ENCODE measurements at places on chromosomes 3 and 15.

DNA sequence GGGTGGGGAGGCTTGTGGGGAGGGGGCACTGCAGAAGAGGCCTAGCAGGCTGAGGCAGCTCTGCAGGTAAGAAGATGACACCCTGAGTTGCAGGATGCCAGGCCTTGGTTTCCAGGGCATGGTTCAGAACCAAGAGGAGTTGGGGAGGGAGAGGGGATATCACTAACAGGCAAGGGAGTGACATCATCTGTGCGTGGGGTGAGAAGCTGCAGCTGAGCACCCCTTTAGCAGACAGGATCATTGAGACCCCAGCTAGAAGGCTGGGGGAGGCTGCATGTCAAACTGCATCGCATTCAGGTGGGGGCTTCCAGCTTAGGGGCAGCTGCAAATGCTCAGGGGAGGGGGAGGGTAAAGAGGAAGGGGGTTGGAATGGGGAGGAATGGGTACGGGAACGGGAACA lies 23.0 kb downstream of the CACNA2D2 start:
- DNase-seq = no peak

DNA sequence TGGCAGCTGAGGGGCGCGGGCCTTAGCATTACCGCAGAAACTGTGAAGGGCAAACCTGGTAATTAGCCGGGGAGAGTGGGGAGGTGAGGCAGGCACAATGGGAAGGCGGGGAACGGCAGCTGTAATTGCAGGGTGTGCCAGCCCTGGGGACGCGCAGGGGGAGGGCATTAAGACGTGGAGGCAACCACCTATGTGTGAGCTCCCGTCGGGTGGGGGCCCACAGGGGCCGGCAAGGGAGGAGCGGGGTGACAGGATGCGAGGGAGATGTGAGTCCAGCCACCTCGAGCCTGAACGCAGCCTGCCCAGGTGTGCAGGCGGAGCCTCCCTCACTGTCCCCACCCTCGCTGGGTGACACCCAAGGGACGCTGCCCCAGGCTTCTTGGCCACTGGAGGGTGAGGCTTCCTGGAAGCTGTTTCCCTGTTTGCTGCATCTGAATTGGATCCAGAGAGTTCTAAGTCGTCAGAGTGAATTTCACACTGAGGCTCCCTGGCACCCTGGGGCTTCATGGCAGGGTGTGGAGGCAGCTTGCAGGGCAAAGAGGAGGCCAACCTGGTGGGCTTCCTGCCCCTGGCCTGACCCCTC lies 130.6 kb upstream of the MEF2A start:
- peak; percentile 82 for DNase-seq

DNA sequence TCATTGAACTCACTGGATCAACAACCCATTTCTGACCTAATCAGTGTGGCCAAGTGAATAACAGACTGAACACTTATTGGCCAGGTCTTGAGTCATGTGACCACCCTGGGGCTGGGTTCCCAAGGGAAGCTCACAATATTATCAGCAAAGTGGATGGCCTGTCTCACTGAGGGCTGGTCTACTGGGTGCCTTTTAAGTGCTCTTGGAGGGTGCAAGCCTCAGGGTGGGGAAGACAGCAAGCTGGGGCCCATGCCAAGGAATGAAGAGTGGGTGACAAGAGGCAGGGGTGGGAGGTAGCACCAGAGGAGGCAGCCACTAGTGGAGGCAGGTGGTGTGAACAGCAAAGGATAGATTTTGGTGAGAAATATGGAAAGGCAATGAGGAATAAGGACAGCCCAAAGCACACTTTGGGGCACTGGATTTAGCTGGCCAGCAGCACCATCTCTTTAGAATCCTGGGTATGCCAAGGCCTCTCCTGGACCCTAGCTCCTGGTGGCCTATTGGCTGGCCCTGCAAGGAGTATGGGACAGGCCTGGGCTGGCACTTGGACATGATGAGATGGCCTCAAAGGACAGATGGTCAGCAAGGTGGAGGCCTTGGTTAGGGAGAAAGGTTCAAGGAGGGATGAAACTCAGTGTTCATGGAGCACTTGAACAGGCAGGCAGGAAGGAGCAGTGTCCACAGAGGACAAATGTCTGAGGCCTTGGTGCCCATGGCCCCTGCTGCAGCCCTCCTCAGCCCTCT lies 34.2 kb downstream of the HMCES start:
- DNase-seq = no peak

DNA sequence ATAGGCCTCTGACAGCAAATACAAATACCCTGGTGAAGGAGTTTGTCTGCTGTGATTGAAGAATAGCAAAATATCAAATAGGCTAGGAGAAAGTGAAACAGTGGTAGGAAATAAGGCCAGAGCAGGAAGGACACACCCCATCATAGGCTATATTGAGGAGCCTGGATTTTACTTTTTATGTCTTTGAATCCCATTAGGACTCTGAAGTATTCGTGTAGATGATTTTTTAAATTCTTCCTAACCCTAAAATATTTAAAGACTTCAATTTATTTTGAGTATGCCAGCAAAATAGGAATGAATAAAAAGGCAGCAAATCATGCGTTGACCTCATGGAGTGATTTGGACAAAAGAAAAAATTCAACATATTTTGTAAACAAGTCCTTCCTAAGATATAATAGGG lies 562.8 kb downstream of the NAALADL2 start:
- DNase-seq = no peak

DNA sequence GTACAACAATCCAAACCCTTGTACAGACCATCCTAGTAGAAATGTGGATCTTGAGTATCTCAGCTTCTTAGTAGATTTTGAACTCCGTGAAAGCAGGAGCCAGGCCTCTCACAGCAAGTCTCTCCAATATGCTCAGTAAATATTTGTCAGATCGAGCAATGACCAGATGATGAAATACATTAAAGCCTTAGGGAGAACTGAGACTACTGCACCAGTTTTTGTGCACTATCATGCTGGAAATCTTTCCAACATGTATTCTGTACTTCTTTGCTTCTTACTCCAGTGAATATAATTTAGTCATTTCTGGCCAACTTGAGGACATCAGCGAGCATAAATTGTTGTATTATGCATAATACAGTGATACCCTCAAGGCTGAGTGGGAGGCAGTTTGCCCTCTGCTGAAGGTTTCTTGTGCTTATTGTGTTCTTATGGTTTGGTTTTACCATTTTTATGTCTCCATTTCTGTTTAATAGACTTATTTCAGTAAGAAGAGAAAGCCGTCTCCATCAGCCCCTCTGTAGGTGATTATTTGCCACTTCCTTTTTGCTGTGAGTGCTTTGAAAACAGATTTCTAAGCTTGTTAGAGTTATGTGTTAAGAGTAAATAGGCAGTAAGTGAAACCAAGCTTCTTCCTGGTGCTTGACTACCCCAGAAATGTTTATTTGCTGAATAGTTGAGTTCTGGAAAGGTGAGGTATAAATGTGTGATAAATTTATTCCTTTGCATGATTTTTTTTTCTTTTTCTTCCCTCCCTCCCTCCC lies 147.1 kb downstream of the PGPEP1L start:
- no peak for DNase-seq

GRCh38 chr3:98553021-98553563 lies 21.3 kb downstream of the GPR15 start:
- DNase-seq = no peak

DNA sequence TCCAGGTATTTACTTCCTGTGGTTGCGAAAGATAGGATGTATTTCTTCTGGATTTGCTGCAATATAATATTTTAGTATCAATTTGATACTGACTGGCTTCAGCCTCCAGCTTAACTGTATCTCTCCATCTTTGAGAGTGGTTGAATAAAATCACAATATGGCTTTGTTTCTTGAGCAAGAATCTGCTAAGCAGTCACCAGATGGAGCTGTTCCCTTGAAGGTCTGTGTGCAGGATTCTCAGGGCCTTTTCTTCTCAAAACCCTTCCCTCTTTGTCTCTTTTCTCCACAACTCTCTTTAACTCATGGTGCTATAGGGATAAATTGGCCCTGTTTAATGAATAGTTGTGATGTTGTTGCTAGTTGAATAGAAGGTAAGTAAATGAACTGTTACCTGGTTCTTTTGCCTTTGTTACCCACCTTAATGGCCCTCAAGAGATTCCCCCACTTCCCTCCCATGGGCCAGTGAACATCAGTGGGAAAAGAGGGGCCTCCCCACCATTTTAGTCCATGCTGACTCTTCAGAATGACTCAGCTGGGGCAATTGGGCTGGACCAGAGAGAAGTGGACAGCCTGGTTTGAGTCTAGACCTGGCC lies 34.8 kb upstream of the RAB6B start:
- no peak for DNase-seq

- no peak for DNase-seq
These were observed 643 bp downstream of the CDAN1 start for GRCh38 chr15:42736178-42736792.

- DNase-seq = no peak
These were observed 228.5 kb downstream of the ARPP21 start for GRCh38 chr3:35867791-35868190.

DNA sequence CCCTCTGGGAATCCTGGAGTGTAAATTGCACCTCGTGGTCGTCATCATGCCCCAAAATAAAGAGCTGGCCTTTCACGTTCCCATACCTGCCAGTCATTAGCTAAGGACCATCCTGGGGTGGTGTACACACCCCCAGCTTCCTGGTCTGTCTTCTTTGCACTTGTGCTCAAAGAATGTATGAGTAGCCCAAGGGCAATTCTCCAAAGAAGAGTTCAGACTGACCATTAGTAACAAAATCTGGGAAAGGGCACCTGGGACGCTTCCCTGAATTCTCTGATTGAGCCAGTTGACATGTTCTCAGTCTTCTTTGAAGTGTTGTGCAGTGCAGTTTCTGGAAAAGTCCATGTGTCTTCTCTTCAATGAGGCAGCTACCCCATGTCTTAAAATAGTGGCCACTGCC lies 34.8 kb downstream of the FAM3D start:
- DNase-seq = no peak

DNA sequence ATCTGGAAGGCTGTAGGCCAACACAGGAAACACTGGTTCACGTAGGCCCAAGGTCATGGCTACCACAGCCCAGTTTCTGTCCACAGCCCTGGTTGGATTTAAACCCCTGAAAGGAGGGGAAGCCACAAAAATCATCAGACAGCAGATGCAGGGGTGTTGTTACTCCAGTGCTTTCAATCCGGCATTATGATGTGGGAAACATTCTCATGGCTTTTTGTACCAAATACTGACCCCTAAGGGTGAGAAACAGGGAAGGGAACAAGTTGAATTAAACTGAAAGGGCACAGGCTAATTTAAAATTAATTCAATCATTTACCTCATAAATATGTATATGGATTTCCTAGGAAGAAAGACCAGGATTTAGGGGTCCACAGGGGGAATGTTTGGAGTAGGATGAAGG lies 375.6 kb downstream of the CTNNB1 start:
- DNase-seq = no peak

DNA sequence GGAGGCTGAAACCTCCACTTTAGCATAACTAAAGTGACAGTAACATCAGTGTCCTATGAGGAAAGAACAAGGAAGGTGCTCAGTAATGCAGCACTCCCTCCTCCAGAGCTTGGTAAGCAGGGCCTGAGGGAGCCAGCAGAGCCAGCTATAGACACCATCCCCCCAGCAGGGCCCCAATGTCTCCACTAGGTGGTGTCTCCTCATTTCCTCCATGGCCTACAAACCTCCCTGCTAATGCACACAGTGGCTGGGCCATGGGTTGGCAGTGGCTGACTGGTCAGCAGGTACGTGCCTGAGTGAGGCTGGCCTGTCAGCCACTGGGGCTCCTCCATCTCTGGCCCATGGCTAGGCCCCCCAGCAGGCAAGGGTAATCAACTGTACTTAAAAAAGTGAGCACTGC lies 13.6 kb downstream of the MRPS25 start:
- DNase-seq = peak; percentile 68

- no peak for DNase-seq
These were observed 74.7 kb downstream of the CYP19A1 start for GRCh38 chr15:51263726-51264125.

DNA sequence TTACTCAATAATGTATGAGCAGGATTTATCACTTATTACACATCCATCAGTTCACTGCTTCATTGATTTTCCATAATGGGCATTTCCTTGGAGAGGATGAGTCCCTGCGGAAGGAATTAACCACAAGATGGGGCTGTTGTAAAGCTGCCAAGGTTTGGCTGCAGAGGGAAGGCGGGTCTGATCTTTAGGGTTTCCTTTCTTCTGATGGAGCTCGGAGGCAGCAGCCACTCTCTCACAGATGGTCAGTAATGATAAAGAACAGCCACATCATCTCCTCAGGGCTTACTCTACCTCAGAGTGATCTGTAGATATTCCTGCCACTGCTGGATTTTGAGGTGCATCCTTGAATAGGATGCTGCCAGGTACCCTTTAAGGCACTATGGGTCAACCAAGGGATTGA lies 115.2 kb downstream of the USP13 start:
- DNase-seq = no peak

- no peak for DNase-seq
These were observed 15.2 kb downstream of the CHAC1 start for GRCh38 chr15:40968290-40969085.

- DNase-seq = no peak
These were observed 46.1 kb downstream of the MYRIP start for GRCh38 chr3:39855517-39855916.

GRCh38 chr3:161070252-161070930 lies 34.8 kb downstream of the B3GALNT1 start:
- DNase-seq = no peak

DNA sequence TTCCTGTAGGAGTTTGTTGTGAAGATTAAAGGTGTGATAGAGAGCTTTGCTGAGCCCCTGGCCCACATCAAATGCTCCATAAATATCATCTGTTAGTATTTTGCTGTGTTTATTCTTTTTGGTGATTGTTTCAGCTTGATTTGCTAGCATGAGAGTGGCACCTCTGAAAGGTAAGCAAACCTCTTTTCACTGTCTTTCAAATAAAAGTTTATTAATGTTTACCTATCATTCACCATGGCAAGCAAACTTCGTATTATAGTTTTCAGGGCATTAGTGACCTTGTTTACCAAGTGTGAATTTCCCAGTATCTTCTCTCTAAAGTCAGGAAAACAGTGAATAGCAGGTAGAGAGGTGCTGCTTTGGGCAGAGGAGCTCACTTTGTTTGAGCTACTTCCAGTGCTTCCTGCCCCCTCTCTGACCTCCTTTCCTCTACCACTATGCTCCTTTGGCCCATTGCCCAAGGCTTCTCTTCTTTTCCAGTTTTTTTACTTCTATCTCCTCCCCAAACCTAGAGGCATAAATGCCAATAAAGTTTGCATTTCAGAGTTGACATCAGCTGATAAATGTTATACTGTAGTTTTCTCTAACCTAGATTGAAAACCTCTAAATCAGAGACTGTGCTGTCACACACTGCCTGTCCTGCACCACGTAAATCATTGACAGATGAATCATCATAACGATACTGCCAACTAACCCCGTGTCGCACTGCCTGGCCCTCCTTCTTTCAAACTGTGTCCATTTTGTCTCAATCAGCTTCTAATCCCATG lies 569.0 kb downstream of the TUSC7 start:
- DNase-seq = peak; percentile 64

DNA sequence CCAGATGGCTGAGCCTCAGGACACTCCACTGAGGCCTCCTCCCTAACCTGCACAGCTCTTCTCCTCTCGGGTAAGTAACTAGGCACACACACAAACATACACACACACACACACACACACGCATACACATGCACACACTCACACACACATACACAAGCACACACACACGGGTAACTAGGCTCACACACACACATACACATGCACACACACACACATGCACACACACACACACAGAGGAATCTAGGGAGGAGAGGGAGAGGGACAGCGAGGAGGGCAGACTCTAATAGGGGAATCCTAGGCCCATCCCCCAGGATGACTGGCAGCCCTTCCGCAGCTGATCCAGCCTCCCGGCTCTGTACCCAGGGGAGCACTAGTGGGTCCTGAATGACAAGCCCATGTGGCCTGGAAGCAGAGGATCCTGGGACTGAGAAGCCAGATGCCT lies 177.4 kb upstream of the LINGO1 start:
- no peak for DNase-seq
